ENCODE measurements at places on chromosomes 3 and 15. TPM values are rescaled to one million over a fixed set of nuclear protein-coding genes. Genes with fewer than 3 reads are reported as not detected.

- no peak for DNase-seq
These were observed 21.2 kb upstream of the LMOD3 start for GRCh38 chr3:69143612-69144011.

- DNase-seq: no peak
These were observed 63.2 kb upstream of the LPP start for GRCh38 chr3:188090620-188091309.

GRCh38 chr15:67782691-67782991 lies 42.7 kb upstream of the SKOR1 start:
- no peak for DNase-seq

DNA sequence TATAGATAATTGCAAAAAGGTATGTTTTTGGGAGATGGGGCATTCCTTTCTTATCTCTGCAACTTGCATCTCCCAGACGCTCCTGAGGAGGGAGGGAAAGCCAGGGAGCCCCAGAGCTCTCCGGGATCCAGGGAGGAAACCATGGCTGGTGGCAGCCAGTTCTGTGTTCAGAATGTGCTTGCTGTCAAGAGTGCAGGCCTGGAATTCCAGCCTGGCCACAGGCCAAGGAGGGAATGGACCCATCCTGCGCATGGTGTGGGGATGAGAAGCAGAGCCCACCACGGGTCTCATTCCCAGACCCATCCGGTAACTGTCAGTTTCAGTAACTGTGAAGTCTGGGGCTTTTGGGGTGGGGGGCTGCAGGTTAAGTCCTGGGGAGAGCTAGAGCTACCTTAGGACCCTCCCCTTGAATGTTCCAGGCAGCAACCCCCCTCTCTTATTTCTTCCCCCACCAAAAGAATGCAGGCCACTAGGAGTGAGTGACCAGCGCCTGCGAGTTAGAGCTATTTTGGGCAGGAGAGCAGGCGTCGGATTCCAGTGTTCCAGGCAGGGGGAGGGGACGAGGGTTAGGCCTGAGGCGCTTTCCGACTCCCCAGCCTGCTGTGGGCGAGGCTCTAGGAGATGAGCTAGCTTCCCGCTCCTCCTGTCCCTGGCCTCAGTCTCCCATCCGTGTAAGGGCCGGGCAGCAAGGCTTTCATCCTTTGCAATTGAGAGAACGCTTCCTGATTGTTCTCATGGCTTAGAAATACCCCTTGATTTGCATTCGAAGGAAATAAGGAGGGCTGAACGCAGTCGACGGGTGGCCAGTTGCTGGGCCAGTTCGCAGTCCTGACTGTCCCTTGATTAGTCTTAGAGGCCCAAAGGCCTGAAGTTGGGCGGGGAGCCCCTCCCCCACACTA lies 781 bp upstream of the DAG1 start:
- no peak for DNase-seq

DNA sequence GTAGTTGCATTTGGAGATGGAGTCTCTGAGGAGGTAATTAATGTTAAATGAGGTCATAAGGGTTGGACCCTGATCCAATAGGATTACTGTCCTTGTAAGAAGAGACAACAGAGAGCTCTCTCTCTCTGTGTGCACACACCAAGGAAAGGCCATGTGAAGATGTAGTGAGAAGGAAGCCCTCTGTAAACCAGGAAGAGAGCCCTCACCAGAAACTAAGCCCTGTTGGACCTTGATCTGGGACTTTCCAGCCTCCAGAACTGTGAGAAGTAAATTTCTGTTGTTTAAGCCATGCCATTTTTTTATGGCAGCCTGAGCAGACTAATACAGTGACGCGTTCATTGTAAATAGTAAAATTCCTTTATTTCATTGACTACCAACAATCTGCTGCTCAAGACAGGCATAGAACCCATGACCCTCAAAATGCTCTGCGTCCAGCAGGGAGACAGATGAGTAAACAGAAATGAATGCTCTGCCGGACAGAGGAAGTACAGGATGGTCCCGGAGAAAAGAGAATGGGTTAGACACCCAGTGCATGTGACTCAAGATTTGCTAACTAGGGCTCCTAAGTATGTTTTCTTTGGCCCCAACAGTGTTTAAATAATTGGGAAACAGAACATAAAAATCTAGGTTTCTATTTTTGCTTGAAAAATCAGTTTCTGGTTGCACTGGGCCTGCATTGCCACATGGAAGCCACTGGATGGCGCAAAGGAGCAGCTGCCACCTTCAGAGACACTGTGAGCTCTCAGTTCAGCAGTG lies 37.9 kb upstream of the TNFAIP8L3 start:
- DNase-seq: no peak

GRCh38 chr3:9314796-9315195 lies 48.1 kb upstream of the THUMPD3 start:
- no peak for DNase-seq

- DNase-seq: no peak
These were observed 31.6 kb upstream of the GATA2 start for GRCh38 chr3:128524374-128525299.

- no peak for DNase-seq
These were observed 135.9 kb downstream of the FEZF2 start for GRCh38 chr3:62237286-62237948.

- DNase-seq: no peak
These were observed 77.5 kb upstream of the STRIT1 start for GRCh38 chr3:155370764-155371503.

DNA sequence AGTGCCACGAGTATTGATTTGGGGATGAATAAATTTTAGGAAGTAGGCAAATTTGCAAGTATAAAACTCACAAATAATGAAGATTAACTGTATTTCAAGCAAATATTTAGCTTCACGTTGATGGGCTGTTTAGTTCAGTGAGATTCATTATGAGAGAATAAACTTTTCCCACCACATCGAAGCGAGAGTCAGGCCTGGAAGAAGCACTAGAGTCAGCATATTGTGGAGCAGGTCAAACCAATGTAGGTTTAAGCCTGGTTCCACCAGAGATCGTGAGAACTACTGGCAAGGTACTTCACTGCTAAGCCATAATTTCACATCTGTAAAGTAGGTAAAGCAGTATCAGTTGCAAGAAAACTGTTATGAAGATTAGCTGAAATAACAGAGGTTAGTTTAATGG lies 22.3 kb downstream of the WDR49 start:
- no peak for DNase-seq

DNA sequence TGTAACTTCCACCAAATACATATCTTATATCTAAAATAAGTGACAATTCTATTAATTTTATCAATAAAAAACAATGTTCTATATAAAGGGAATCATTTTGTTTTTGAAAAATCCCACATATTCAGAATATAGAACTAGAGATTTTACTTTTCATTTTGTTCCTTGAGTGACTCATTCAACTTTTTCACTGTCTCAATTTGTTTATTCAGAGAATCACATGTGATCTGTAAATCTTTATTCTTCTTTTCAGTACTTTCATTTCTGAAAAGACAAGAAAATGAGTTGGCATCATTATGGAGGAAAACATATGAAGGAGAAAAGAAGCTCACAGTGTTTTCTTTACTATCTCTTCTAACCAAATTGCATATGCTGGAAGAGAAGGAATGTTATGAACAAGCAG lies 35.0 kb downstream of the CIP2A start:
- DNase-seq: no peak

DNA sequence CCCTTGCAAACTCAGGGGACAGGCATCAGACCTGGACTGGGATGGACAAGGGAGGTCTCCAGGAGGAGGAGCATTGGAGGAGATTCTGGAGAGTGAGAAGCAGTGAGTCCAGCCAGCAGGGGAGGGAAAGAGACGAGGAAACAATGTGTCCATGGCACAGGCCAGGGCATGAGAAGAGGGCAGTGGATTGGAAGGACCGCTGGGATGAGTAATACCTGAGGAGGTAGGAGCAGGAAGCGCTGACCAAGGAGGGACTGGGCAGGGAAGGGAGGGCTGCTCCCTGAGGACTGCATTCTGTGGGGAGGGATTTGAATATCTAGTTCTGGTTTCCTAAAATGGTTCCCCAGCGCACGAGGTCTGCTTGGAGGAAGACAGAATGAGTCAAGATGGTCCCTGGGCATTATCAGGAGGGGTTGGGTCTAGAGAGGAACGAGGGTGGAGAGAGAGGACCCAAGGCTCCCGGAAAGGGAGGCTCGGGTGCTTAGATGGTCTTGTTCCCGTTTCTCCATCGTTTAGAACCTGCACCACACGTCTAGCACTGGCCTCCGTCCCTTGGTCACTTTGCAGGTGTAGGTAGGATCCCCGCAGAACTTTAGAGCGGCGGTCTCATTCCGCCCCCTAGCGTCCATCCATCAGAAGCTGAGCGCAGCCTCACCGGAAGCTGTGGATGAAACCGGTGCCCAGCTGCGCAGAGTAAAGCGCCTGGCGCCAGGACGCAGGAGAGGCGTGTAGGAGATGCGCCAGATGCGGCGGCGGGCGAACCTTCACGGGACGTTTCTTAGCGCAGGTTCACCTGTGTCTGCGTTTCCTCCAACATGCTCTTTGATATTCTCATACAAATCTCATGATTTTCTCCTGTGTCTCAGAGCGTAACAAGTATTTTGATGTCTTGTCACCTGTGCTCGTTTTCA lies 190.7 kb upstream of the NDN start:
- DNase-seq: no peak

GRCh38 chr3:168117853-168118313 lies 22.2 kb upstream of the GOLIM4 start:
- DNase-seq: no peak

DNA sequence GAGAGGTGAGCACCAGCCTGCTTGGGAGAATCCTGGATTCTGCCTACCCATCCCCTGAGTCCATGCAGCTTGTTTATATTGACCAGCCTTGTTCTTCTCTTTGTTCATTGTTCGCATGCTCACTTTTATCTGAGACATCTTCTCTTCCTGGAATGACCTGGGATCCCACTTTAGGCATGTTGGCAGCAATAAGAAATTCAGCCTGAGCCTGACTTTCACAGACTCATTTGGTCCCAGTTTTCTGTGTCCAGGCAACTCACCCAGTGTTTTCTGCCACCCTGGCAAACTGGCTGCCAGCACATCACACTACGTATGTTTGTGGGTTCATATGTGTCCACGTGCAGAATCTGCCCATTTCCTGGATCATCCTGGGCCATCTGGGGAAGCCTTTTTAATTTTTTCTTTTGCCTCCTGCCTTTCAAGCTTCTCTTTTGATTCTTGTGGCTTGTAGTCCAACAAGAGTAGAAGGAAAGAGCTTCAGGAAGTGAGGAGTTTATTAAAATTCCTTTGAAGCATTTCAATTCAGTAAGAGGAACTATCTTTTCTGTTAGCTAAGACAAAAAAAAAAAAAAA lies 199.9 kb downstream of the FNDC3B start:
- DNase-seq: no peak

GRCh38 chr3:38168151-38169026 lies 3.1 kb downstream of the OXSR1 start:
- no peak for DNase-seq

DNA sequence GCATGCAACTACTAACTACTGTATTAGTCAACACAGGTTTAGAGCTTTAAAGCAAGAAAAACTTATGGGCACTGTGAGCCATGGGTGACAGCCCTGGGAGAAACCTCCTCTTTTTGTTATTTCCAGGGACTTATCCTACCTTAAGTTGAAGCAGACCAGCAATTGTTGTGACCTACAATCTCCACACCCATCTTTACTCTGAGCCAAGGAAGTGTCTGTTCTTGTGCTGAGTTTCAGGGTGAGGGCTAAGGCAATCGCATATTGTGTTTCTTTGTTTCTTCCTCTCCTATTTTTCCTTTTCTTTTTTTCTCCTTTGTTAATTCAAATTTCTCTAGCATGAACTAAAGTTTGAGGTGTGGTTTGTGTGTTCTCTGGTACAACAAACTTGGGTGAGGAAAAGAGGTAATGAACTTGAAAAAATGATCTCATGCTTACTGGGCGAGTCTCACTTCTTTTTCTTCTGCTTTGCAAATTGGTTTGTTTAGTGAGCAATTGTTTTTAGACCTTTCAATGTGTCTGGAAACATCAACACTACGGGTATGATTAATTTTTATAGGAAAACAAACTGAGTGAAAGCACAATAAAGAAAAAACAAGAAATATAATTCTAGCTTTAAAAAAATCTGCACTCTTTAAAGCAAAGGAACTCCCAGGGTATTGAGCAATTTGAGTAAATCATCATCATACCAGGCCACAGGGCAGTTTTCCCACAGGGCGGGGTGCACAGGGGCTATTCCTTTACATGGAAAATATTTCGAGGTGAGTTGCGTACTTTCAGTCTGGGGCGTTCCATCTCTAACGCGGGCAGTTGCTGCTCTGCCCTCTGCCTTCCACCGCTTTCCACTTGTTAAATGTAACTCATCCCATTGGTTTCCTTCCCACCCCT lies 2.7 kb downstream of the UPK1B start:
- DNase-seq: no peak

- no peak for DNase-seq
These were observed 11.2 kb upstream of the DCAF1 start for GRCh38 chr3:51510996-51511395.

The SHC4 gene
- 3.0 TPM for polyA plus RNA-seq

The BNC1 gene
- 0.11 TPM for polyA plus RNA-seq

The FANCD2 gene
- polyA plus RNA-seq: 20.9 TPM

The MUC20 gene
- polyA plus RNA-seq: 18.8 TPM

The SAMD7 gene
- polyA plus RNA-seq: not detected

The CIDEC gene
- polyA plus RNA-seq: 0.14 TPM

The P2RY12 gene
- polyA plus RNA-seq: 1.1 TPM

The TMEM212 gene
- polyA plus RNA-seq: not detected
